ENCODE measurements at places on chromosomes 13 and 19.

DNA sequence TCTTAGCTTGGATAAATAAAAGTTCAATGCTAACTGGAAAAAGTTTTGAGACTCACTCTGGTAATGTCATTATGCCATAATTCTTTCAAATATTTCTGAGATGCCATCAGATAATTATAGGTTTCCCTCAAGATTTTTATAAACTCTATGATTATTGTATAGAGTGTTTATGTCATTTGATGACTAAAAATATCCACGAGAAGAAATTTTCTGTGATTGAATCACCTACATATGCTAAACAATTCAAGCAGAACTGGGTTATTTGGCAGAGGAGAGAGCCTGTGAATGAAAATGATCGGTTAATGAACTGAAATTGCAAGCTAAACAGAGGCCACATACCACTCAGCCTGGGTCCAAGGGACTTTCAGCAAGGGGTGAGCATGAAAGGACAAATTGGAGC, 92.6 kb upstream of the TSC22D1 start:
- peak; percentile 90 for DNase-seq

GRCh38 chr13:43475140-43475539, 311.6 kb downstream of the ENOX1 start:
- no peak for DNase-seq

DNA sequence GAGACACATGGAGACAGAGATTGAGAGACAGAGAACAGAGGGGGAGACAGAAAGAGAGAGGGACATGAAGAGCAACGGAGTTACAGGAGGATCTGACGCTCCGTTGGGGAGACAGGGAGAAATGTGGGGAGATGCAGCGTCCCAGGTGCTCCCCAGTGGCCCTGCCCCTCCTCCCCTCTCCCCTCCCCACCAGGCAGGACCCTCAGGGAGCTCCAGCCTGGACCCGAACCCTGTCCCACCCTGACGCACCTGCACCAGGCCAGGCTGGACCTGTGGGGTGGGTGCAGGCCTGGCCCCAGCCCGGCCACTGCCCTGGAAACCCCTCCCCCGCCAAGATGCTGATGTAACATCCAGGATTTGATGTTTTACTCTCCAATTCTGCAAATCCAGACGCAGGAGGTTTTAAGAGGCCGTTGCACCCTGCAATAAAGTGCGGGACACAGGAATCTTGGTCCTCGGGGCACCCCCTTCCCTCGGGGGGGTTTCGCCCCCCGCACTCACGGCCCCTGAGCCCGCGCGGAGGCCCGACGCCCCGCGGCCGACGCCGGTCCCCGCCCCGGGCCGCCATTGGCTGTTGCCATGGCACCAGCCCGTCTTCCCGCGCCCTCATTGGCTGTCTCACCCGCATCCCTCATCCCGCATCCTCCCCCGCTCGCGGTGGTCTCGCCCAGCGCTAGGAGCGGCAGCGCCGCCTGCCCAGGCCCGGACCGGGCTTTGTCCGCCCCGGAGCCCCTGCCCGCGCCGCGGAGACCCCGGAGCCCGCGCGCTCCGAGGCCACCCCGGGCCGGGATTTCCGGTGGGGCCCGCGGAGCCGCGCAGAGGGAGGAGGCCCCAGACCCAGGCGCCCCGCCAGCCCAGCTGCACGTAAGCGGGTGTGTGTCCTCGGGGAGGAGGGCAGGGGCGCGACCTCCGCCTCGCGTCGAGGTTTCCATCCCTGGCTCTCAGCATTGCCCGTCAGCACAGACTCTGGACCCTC, at the start of gene APC2:
TSS of gene APC2 (plus strand) at position 655 of the 976 bp plus-strand sequence. CDS start 2,881 bp downstream, outside the sequence.
- peak; percentile 64 for DNase-seq

- DNase-seq: peak; percentile 58
These were observed at the start of gene KCNN4 for GRCh38 chr19:43780706-43781525. TSS of gene KCNN4 (minus strand) at chr19:43780973. CDS start at chr19:43780861, 112 bp downstream.

GRCh38 chr13:23674795-23675640, 104.8 kb downstream of the TNFRSF19 start:
- peak; percentile 91 for DNase-seq

- no peak for DNase-seq
These were observed 621 bp downstream of the NOVA2 start for GRCh38 chr19:45972947-45973540.

GRCh38 chr13:21749410-21749809, 78.5 kb downstream of the FGF9 start:
- no peak for DNase-seq

- no peak for DNase-seq
These were observed 7.2 kb upstream of the MBNL2 start for GRCh38 chr13:97214921-97215320.

- DNase-seq: no peak
These were observed 15.4 kb downstream of the PIP5K1C start for GRCh38 chr19:3684817-3685410.

- DNase-seq: no peak
These were observed 38.8 kb downstream of the RCBTB1 start for GRCh38 chr13:49546561-49546960.

GRCh38 chr19:13164343-13165161, 14.3 kb downstream of the IER2 start:
- peak; percentile 68 for DNase-seq

DNA sequence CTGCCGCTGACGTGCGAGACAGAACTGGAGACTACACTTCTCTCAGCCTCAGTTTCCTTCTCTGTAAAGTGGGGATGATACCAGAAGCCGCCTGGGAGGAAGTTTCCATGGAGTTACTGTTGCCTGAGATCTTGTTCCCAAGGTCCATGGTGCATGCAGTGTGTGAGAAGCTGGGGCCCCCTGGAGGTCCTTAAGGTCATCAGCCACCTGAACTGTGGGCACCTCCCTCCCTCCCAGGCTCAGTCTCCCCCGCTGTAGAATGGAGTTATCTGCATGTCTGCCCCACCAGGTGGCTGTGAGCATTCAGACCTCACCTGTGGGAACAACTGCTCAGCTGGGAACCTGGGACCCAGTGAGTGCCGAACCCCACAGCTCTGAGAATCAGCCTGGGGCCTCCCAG, 2.7 kb downstream of the CRX start:
- DNase-seq: no peak

- DNase-seq: no peak
These were observed 12.9 kb downstream of the N4BP2L1 start for GRCh38 chr13:32415019-32415418.

GRCh38 chr13:40363653-40364052, 302.8 kb downstream of the FOXO1 start:
- no peak for DNase-seq

GRCh38 chr19:54506079-54506478, 3.4 kb downstream of the LAIR2 start:
- no peak for DNase-seq

DNA sequence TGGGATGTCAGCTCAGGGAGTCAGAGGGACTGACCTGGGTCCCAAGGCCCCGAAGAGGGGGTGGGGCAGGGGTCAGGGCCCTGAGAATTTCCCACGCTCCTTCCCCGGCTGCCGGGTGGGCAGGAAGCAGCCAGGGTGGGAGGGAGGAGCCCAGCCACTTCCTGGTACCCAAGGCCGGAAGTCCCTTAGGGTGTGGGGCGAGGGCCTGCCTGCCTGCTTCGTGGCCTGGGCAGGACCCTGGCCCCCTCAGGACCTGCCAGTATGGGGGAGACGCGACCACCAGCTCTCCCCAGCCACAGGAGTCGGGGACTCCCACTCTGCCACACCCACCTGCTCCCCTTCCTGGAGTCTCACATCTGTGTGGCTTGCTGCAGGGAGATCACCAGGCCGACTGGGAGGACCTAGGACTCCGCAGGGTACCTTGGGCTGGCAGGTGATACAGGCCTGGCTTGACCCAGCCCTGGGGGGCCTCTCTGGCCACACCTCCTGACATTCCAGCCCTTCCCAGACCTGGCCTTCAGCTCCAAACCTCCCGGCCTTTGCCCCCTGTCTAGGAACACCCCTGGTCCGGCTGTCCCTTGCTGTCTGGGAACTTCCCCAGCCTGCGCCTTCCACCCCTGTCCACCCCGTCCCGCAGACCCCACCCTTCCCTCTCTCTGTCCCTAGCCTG, 9.8 kb upstream of the CIRBP start:
- peak; percentile 61 for DNase-seq

DNA sequence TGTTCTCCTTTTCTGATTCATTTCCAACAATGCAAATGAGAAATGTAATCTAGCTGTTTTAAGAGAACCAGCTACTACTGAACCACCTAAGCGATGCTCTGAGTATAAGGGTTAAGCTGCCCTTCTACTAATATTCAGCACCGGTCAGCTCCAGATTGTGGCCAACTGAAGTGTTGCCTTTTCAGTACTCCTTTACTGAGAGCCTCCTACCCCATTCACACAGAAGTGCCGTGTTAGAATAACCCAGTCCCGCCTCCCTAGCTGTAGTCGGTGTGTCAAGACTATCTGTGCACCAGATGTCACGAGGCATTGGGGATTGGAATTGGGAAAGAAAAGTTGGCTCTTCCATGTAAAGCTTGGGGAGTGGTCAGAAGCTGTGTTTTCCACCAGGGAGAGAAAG, 45.4 kb downstream of the FAM124A start:
- DNase-seq: no peak

DNA sequence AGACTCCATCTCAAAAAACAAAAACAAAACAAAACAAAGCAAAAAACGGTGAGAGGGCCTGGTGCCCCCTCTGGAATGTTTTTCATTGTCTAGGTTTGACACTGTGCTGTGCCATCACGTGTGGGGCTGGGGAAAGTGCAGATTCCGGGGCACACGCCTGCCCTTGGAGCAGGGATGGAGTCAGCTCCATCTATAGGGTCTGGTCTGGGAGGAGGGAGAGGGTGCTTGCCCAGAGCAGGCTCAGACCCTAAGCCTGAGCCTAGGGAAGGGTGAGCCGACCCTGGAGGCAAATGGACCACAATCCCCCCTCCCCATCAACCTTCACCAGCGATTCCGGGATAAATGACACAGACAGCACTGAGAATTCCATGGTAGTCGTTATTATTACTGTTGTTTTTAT, 10.9 kb upstream of the ZBTB32 start:
- DNase-seq: no peak

DNA sequence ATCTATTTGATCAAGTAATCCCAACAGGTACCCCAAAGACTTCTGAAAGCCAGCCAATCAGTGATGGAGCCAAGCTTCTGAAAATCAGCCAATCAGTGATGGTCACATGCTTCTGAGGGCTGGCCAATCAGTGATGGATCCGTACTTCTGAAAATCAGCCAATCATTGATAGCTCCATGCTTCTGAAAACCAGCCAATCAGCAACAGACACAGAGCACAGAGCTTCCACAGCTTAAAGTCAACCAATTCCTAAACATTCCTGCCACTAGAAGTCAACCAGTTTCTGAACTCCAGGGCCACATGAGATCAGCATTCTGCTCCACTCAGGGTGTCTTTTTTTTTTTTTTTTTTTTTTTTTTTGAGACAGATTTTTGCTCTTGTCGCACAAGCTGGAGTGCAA, 8.2 kb upstream of the HSD17B14 start:
- peak; percentile 62 for DNase-seq

DNA sequence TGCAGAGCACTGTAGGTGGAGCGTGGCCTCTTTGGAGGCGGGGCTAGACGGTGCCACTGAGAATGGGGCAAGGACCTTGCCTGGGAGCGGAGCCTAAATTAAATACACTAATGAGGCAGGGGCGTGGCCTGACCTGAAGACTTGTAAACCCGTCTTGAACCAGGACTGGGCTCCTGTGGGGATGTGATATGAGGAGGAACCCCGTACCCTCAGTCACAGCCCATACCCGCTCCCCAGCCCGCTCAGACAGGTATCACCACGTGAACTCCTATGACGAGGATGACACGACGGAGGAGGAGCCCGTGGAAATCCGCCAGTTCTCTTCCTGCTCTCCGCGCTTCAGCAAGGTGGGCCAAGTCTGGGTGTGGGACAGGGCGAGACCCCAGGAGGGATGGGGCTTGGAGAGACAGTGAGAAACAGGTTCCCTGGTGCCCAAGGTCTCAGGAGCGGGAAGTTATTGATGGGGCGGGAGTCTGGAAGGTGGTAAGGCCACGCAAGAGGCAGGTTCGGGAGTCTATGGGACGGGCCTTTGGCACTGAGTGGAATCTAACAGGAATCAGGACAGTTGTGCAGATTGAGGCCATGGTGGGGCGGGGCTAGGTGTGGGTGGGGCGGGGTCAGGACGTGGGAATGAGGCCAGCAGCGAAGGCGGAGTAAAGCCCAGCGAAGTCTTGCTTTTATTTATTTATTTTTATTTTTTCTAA, 14.7 kb downstream of the DNASE2 start:
- DNase-seq: no peak

DNA sequence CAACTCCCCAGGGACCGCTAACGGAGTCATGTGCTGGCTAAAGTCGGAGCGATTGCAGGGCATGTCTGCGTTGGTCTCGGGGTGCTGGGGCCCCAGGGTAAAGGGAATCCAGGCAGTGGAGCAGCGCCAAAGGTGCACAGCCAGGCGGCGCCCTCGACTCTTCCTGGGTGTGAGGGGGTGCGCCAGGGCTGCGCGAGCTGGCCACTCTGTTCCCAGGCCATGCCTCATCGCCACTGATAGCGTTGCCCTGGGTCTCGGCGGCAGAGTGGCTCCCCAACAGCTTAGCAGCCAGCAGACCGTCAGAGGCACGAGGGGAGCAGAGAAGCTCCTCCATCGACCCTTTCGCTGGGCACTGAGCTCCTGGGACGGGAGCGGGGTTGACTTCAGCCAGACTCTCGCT, 152.7 kb downstream of the B3GLCT start:
- DNase-seq: no peak

GRCh38 chr19:10384580-10384979, 4.2 kb upstream of the TYK2 start:
- no peak for DNase-seq
